ENCODE measurements at places on chromosomes 16 and 17.
A peak's percentile ranks its signal among the peaks of the same experiment; 100 is the strongest.

- DNase-seq: no peak
Measured at GRCh38 chr17:59761385-59762048, 54.1 kb downstream of the VMP1 start.

DNA sequence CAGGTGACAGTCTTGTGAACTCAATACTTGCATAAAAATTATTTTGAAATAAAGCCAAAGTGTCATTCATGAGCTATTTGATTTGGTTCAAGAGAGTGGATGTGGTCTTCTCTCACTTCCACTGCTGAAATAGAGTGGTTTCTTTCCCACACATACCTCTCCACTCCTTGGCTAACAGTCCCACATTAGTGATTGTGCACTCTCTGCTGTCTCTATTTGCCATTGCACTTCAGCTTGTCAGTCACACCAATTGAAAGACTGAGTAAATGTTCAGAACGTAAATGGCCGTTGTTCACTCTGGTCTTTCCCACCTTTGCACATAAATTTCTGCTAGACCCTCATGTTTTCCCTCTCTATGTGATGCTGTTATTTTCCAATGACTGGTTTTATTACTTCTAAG is 197.5 kb downstream of the FTO start:
- no peak for DNase-seq

GRCh38 chr16:152141-153128 is at the start of gene HBZ:
Gene HBZ, plus strand, starts transcription at chr16:152644. Its CDS starts 266 bp downstream, at chr16:152910.
- DNase-seq: no peak

DNA sequence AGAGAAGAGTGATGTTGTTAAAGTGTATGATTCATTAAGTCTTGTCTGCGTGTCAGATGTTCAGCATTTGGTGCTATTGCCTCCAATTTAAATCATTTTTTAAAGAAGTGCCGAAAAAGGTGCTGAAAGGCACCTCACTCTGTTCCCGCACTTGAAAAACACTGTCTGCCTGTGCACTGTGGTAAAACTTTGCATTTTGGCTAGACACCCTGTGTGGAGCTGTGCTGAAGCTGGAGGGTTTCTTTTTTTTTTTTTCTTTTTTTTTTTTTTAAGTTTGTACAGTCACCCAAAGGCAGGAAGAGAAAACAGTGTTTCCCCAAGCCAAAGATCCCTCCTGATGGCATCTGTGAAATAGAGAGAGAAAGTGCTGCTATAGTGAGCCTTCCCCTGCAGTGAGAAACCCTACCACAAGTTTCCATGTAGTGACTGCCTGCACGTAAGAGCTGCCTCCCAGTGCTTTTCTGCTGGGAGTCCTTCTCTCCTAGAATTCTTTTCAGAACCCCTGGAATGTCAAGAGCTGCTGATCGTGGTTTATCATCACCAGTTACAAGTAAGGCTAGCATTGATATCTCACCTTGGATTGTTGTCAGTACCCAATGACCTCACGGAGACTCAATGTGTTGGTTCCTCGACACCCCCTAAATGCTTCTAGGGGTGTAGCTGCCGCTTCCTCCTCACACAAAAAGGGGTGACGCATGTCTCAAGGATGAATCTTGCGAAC is 116.0 kb upstream of the SOX9 start:
- DNase-seq: no peak

DNA sequence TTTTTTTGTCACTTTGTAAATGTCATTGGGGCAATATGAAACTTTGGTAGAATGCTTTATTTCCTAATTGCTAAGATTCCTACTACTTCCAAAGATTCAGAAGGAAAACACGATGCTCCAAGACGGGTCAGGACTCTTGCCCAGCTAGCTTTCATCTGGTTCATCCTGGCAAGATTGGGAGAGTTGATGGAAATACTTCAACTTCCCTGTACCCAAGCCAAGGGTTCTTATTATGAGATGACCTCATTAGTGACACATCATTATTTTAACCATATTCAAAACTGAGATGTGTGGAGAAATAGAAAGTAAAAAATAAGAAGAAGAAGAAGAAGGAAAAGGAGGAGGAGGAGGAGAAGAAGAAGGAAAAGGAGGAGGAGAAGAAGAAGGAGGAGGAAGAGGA is 25.6 kb downstream of the SOX9 start:
- DNase-seq: no peak

DNA sequence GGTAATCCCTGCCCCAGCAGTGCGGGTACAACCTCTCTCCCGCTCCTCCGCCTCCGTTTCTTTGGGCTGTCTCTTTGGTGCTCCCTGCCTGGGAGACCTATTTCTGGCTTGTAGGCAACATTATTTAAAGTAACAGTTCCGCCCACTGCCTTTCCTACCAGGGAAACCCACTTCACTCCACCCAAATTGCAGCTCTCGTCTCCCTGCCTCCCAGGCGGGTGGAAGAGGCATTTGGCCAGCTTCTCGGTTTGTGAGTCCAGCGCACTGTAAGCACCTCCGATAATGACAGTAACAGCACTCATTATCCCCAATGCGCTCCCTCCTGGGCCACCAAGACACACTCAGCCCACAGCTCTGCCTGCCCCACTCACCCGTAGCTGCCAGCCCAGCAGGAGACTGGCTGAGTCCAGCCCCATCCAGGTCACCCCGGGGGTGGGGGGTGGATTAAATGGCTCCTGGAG is 165.1 kb upstream of the CDC42EP4 start:
- no peak for DNase-seq

- no peak for DNase-seq
Measured at GRCh38 chr17:31743797-31744196, 115.2 kb downstream of the COPRS start.

GRCh38 chr16:55478827-55479429 is at the start of gene MMP2:
Gene MMP2, plus strand, starts transcription at chr16:55479198. Its CDS starts 282 bp downstream, at chr16:55479480.
- DNase-seq: no peak

DNA sequence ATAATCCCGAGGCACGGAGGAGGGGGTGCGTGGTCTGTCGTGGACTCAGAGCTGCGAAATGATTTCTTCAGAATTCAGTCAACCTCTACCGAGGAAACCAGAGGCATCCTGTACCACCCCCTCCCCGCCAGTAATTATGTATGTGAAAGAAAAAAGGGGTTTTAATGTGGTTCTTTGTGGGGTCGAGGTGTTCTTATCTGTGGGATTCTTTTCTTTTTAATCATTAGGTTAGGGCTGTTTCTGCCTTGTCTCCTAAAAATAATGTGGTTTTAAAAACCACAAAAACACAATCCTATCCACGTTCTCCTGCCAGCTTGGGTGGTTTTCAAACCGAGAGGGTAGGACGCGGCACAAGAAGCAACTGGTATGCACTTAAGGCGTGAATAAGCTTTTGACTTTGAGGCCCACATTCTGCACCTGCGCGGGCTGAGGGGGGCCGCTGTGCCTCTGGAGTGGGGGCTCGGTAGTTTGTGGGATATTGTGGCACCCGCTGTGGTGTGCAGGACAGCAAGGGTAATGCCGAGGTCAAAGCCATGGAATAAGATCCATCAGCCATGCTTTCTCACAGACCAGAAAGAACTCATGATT is 1.0 kb downstream of the SLC47A1 start:
- DNase-seq: no peak

- no peak for DNase-seq
Measured at GRCh38 chr16:58063377-58064076, 38.0 kb downstream of the MMP15 start.

- no peak for DNase-seq
Measured at GRCh38 chr17:63823659-63824331, 3.4 kb upstream of the PSMC5 start.

GRCh38 chr17:2442166-2442565 is 41.3 kb upstream of the MNT start:
- DNase-seq: no peak

GRCh38 chr17:13419676-13420075 is 182.1 kb downstream of the HS3ST3A1 start:
- no peak for DNase-seq

DNA sequence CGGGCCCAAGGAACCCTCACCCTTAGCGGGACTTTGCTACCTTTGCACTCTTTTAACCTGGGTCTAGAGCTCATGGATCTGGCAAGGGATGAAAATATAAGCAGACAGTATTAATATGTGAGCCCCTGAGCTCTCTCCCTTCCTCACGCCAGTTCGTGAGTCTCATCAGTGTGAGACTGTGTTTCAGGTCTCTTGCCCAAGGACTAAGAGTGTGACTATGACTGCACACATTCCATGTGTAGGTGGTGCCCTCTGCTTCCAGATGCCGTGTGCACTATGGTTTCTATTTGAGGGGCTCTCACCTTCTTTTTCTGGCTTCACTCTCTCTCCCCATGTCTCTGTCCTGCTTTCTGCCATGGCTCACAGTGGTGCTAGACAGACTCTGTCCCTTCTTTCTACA is 40.5 kb downstream of the DHRS7B start:
- DNase-seq: no peak

DNA sequence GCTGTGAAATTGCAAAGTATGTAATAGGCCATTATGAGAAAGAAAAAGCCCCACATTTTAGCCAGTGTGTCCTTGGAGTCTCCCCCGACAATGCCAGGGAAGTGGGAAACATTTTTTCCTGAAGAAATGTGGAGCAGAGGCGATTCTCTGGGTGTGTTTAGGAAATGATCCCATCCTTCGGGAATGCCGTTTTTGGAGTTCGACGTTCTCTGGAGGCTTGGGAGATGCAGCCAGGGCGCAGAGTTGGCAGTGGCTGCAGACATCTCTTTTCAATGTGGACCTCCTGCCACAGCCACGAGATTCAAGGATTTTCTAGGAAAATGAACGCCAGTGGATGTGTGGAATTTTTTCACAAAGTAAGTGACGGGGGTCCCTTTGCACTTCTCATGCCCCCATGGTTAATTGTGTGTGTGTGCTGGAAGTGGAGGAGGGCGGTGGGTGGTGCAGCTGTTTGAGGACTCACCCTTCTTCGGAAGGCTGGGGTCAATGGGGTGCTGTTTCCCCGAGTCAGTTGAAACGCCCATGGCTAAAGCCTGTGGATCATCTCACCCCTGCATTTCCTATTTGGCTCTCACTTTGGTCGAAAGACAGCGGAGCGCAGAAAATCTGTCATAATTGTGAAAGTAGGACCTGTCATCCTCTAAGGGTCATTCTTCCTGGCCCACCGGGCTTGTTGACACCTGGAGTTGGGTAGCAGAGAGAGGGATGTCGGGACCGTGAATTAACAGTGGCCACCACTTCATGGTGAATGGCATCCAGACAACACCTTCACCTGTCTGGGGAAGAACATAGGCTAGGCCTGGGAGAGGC is 73.2 kb downstream of the CMIP start:
- no peak for DNase-seq

DNA sequence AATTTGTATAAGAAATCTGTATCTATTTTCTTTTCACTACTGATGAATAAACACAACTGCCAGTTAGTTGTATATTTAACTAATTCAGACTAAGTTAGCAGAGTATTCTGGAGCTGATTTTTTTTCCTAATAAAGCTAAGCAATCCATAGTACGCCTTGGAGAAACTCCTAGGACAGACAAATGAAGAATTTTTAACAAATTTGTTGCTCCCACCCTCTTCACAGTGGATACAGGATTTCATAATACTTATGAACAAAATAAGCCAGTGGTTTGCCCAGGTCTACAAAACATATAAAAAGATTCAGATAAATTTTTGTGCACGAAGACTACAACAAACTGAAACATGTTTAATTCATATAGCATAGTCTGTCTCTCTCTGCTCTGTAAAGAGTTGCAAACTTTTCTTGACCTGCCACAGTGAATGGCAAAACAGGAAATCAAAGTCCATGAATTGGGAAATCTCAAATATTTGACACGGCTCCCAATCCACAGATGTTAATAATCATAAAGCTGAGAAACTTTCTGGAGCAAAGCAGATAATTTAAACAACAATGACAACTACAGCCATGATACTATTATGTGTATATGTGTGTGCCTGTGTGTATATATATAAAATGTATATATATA is 594 bp upstream of the ABCA6 start:
- no peak for DNase-seq

GRCh38 chr17:1108478-1108764 is 71.4 kb downstream of the ABR start:
- no peak for DNase-seq

GRCh38 chr17:38354466-38354865 is 2.8 kb downstream of the SOCS7 start:
- no peak for DNase-seq

- DNase-seq: peak; percentile 53
Measured at GRCh38 chr17:68771867-68772515, 170.8 kb upstream of the FAM20A start.

DNA sequence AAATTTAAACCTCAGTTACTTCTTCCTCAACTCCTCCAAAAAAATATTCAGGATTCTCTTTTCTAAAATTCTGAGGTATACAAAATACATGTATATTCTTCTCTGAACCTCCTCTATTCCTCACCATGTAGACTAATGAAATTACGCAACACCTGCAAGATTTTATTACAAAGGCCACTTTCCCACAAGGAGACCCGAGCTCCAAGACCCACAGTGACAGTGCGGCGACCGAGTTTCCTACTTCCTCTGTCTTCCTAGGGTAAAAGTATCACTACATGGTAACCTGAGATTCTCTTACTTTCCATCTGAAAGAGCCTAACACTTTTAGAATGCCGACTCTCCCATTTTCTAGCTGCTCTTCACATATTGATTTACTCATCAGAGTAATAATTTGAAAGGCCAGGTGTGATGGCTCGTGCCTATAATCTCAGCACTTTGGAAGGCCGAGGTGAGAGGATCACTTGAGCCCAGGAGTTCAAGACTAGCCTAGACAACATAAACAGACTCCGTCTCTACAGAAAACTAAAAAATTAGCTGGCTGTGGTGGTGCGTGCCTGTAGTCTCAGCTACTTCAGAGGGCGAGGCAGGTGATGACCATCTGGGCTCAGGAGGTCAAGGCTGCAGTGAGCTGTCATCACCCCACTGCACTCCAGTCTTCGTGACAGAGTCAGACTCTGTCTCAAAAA is 35.7 kb downstream of the CYTH1 start:
- no peak for DNase-seq

- DNase-seq: peak; percentile 94
Measured at GRCh38 chr16:30921748-30922419, 1.5 kb upstream of the FBXL19 start.

GRCh38 chr16:28901862-28902261 is 23.2 kb downstream of the RABEP2 start:
- no peak for DNase-seq

DNA sequence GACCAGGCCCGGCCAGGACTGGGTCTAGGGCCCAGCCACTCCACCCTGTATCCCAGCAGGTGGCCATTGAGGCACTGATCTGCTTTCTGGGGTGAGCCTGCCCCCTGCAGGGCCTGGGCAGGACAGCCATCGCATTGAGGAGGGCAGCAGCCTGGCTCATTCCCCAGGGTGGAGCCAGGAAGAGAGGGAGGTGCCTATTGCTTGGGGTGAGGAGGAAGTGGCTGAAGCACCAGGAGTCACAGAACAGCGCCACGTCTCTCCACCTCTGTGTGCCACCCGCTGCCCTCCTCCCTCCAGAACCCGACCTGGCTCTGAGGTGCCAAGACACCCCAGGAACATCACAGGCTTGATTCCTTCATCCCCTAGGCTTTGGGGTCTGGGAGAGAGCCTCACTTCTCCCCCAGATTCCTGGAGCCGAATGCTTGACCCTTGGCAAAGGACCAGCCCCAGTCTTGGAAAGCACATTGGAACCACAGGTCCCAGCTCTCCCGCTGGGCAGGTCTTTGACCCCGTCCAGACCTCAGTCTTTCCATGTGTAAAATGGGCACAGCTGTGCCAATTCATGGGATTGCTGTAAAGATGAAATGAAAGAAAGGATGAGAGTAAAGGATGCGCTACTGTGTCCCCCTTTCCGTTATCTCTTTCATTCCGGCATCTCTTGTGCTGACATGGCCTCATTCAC is 7.2 kb upstream of the KRT36 start:
- peak; percentile 55 for DNase-seq

Data from SW 1271 (cell line).